ENCODE measurements at places on chromosomes 16 and 17.
A peak's percentile ranks its signal among the peaks of the same experiment; 100 is the strongest.

DNA sequence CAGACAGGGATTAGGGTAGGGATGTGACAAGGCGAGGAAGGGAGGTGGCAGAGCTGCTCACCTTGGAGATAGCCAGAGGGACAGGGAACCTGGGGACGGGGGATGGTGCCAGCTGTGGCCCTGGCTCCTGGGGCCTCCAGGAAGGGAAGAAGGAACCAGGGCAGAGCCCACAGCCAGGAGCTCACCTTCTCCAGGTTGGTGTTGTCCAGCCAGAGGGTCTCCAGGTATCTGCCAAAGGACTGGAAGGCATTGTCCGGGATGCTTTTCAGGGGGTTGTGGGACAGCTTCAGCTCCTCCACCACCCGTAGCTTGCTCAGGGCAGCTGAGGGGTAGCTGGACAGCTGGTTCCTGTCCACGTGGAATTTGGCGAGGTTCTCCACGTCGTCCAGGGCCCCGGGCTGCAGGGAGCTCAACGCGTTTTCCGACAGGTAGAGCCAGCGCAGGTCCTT is 801 bp downstream of the CHAD start:
- no peak for DNase-seq

GRCh38 chr17:35189291-35189690 is 4.9 kb downstream of the SLC35G3 start:
- no peak for DNase-seq

GRCh38 chr17:2592971-2593820 is at the start of gene PAFAH1B1:
Gene PAFAH1B1 (plus strand): TSS chr17:2593654. CDS start chr17:2638289, 44,635 bp downstream.
- peak; percentile 93 for DNase-seq

- no peak for DNase-seq
Measured at GRCh38 chr16:24430954-24431760, 108.2 kb upstream of the RBBP6 start.

GRCh38 chr16:57979006-57979585 is 8.2 kb upstream of the CNGB1 start:
- no peak for DNase-seq

DNA sequence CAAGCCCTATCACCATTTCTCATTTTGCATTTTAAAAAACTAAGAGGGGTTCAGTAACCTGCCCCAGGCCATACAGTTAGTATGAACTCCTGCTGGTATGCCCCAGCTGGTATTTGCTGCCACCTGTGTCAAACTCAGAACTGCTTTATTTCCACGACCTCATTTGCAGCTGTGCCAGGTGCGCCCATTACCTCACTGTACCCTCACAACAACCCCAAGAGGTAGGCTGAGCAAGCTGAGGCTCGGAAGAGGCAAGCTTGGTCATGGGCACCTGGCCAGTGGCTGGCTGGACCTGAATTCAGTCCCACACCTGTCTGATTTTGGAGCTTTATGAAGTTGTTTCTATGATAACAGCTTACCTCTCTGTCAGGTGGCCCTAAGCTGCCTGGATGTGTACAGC is 7.6 kb downstream of the EPN2 start:
- DNase-seq = no peak

DNA sequence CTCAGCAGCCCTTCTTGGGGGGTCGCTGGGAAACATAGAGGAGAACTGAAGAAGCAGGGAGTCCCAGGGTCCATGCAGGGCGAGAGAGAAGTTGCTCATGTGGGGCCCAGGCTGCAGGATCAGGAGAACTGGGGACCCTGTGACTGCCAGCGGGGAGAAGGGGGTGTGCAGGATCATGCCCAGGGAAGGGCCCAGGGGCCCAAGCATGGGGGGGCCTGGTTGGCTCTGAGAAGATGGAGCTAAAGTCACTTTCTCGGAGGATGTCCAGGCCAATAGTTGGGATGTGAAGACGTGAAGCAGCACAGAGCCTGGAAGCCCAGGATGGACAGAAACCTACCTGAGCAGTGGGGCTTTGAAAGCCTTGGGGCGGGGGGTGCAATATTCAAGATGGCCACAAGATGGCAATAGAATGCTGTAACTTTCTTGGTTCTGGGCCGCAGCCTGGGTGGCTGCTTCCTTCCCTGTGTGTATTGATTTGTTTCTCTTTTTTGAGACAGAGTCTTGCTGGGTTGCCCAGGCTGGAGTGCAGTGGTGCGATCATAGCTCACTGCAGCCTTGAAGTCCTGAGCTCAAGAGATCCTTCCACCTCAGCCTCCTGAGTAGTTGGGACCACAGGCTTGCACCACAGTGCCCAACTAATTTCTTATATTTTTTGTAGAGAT is 3.4 kb downstream of the STH start:
- DNase-seq = peak; percentile 61

DNA sequence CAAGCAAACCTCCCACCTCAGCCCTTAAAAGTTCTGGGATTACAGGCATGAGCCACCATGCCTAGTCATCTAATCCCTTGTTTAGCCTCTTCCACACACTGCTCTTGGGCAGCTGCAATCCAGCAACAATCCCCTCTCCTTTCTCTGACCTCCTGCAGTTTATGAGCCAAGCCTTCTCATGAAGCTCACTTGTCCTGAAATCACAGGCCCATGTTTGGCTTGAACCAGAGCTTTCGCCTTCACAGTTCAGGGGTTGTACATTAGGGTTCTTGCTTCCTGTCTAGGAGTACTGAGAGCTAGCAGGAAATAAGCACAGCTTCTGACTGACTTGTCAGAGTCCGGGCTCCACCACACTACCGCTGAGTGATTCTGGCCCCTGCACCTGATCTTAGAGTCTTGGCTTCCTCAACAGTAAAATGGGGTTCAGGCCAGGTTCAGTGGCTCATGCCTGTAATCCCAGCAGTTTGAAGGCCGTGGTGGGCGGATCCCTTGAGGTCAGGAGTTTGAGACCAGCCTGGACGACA is 16.3 kb downstream of the ERAL1 start:
- DNase-seq = no peak

GRCh38 chr16:29982560-29983419 is 9.1 kb downstream of the TAOK2 start:
- no peak for DNase-seq

- no peak for DNase-seq
Measured at GRCh38 chr17:1506649-1507267, 9.7 kb downstream of the INPP5K start.

DNA sequence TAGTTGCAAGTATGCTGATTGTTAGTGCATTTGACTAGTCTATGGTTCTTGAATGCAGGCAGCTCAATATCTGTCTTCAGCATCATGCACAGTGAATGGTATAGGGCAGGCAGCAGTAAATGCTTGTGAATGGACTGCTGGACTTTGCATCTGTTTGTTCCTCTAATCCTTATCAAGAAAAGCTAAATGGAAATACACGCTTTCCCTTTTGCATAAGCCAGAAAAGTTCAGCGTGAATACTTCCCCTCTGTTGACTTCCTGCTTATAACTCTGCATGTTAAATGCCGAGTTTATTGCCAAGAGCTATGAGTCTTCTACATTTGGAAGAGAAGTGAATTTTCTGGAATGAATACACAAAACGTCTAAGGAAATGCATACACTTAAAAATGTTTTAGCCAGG is 127.9 kb upstream of the CPHXL start:
- DNase-seq = no peak

GRCh38 chr17:8341456-8341855 is 1.8 kb downstream of the ODF4 start:
- no peak for DNase-seq

- no peak for DNase-seq
Measured at GRCh38 chr17:45231481-45232116, 9.9 kb downstream of the FMNL1 start.

DNA sequence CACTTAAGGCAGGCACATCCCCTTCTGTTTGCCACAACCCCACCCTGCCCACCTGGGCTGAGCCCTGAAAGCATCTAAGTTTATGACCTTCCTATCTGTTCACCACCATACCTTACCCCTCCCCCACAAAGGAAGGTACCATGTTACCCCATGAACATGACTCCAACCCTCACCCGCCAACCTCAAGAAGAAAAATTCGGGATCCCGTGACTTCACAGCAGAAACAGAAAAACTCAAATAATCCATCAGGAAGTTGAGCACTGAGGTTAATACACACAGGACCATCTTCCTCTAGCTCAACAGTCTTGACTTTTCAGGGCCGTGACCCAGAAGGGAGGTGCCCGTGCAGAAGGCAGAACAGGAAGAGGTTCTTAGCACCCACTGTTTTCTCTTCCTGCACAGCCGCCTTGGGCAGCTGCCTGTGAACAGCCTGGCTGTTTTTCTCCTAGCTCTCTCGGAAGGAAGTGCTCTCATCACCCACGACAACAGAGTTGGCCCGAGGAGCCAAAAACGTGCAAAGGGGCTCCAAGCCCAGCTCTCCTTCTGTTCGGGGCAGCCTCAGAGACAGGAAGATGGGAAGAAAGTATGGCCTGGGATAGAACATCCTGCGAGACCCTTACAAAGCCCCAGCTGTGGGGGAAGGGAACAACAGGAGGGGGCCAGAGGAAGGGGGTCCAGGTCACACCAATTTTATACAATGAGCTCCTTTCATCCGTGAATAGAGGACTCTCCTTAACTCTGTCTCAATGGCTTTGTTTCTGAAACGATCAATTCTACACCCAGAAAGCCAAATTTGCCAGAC is 101.1 kb downstream of the XYLT1 start:
- DNase-seq = peak; percentile 49

DNA sequence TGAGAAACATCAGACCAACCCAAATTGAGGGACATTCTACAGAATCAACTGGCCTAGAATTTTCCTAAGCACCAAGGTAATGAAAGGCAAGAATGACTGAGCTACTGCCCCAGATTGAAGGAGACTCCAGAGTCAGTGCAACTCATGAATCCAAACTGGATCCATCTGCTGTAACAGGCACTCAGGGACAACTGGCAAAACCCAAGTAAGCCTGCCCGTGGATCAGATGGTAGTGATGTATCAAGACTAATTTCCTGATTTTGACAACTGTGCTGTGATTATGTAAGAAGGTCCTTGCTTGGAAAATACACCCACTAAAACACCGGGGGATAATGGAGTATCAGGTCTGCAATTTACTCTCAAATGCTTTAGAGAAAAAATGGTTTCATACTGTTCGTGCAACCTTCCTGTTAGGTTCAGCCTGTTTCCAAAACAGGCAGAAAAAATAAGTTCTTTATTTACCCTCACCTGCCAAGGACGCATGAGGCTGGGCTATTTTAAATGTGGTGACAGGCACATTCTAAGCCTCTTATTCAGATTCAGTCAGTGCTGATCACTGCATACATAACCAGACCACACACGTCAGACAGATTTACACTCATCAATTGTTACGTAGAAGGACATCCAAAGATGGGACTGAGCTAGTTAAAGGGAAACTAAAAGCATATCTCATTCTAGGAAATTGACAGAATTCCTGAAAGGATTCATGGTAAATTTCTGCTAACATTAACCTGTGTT is 7.0 kb downstream of the MBTPS1 start:
- DNase-seq = no peak

GRCh38 chr16:50445621-50446555 is 77.1 kb upstream of the BRD7 start:
- DNase-seq = no peak

- peak; percentile 93 for DNase-seq
Measured at GRCh38 chr17:58331815-58332777, 3.5 kb upstream of the TSPOAP1 start.

DNA sequence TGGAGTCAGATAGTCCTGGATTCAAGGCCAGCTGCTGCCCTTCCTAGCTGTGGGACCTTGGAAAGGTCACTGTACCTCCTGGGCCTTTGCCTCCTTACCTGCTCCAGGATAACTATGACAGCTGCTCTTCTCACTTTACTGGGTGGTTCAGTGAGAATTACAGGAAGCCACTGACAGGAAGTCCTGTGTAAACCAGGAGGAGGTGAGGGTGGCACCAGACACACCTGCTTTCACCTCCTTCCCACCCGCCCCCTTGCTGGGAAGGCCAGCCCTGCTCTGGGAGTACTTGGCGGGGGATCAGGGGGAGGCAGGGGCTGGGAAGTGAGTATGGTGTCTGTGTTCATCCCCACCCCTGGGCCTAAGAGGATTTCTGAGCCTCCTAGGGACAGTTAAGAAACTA is 42.6 kb downstream of the CPNE2 start:
- DNase-seq = no peak

DNA sequence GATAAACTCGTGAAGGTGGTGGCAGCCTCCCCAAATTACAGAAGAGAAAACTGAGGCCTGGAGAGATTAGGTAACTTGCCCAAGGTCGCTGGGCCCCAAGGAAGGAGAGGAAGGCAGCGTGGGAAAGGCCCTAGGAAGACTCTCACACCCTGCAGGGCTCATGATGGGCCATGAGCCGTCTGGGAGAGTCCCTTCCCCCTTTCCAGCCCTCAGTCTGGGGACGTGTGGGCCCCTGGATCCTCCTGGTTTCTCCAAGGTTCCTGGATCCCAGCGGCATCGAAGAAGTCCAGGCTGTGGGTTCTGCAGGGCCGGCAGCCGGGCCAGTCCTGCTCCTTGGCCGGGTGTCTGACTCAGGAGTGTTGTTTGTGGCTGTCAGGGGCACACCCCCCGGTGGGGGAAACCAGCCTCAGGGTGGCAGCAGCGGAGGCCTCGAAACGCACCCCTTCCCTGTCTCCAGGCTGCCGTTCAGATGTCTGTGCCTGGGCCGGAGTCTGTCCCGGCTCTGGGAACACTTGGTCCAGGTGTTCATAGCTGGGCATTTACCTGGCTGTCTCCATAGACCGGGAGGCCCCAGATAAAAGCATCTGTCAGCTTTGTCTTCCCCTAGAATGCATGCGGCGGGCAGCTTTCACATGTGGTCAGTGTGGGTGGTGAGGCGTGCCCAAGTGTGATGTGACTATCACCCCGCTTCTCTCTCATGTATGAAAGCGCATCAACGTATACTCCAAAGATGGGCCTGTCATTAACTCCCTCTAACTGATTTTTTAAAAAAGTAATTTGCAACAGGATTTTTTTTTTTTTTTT is 3.7 kb upstream of the RAP1GAP2 start:
- DNase-seq = no peak

DNA sequence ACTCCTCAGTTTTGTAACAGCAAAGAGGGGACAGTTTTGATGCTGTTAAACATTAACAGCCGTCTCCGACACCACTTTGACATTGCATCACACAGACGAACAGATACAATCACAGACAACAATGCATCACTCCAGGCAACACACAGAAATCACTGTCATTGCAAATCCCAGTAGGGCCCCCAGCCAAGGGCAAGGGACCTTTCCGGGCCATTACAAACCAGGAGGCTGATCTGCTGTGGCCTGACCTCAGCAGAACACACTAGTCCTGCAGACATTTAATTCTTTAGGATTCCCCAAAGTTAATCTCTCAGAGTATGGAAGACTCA is 136.2 kb upstream of the RCVRN start:
- no peak for DNase-seq

DNA sequence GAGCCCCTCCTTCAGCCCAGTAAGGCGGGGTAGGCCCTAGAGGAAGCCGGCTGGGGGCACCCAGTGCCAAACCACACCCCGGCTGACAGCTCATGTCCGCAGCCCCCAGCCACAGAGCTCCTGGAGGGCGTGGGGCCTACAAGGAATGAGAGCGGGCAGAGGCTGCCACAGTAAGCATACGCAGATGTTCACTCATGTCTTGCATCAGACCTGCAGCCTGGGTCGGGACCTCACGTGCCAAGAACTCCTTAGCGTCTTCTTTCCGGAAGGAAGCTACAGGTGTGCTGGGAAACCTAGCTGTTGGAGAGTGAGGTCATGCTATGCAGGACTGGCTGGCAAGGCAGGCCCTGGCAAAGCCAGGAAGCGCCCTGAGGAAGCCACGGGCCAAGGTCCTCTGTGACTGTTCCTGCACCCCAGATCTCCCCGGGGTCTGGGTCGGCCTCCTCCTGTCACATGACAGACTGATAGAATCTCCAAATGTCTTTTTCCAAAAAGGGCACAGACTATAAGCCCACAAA is 1.6 kb downstream of the ZNF598 start:
- DNase-seq = no peak

GRCh38 chr17:78974635-78975591 is 4.8 kb downstream of the LGALS3BP start:
- DNase-seq = no peak

GRCh38 chr17:50026837-50027171 is 29.1 kb upstream of the ITGA3 start:
- peak; percentile 69 for DNase-seq
